Activated T-helper 1 cell treated with anti-CD3 and anti-CD28 coated beads, Interleukin-12 subunit alpha, Interleukin-12 subunit beta, Interleukin-2, Interleukin-4 antibody, amounts not matched to agents 30 ng/mL and 10 ng/mL and 1 ng/mL, durations not matched to agents 14 hours and 24 hours and 36 hours (primary cell): ENCODE measurements at places on chromosomes 6 and 20. TPM values are rescaled to one million over a fixed set of nuclear protein-coding genes. Genes with fewer than 3 reads are reported as not detected.
A peak's percentile ranks its signal among the peaks of the same experiment; 100 is the strongest.

DNA sequence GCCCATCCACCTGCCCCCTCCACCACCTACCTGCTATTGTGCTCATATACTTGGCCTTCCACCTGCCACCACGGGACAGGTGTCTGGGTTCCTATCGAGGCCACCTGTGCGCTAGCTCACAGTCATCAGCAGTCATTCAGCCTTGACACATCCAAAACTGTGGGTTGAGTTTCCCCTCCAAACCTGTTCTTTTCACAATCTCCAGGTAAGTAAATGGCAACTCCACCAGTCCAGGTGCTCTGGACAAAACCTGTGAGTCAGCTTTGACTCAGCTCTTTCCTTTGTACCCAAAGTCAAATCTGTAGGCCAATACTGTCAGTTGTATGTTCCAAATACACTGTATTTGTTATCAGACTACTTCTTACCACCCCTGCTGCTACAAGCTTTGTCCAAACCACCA, 52.6 kb downstream of the SPTLC3 start:
- DNase-seq: no peak

- DNase-seq: no peak
Observed at GRCh38 chr6:165268987-165269386, 40.4 kb downstream of the C6orf118 start.

DNA sequence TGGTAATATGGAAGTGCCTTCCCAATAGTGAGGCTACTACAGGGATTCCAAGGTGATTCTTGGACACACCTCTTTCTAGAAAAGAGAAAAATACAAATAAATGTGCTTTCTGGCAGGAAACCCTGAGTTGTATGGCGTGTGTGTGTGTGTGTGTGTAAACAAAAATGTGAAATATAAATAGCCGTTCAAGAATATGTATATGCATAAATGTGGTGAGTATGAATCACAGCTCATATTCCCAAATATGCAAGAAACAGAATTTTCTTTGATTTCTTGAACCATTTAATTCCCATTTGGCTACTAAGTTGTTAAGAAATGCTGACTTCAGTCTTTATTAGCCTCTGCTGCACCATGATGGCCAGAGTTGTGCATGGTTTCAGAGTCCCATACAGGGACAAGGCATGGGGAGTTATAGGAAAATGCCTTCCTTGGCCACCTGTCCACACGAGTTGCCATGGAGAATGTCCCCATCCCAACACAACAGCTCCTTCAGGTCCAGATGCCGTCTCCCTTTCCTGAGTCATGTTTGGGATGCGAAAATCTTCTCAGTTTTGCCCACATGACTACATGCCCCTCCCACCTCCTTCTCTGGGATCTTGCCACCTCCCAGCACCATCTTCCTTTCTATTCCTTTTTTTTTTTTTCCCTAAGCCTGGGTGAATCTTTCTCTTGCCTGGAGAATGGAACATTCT, 312.4 kb upstream of the ECI2 start:
- no peak for DNase-seq

DNA sequence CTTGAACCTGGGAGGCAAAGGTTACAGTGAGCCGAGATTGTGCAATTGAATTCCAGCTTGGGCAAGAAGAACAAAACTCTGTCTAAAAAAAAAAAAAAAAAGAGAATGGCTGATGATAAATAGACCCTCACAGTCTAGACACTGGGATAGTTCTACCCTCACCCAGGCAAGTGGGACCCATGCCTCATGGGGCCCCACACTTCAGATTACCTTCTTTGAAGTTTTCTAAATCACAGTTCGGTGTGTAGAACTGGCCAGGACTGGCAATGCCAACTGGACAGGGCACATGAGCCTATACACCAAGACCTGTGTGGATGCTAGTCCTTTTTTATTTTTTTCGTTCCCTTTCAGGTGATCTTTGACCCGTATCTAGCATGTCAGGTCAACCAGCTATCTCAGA, 24.3 kb upstream of the VIP start:
- DNase-seq: no peak

DNA sequence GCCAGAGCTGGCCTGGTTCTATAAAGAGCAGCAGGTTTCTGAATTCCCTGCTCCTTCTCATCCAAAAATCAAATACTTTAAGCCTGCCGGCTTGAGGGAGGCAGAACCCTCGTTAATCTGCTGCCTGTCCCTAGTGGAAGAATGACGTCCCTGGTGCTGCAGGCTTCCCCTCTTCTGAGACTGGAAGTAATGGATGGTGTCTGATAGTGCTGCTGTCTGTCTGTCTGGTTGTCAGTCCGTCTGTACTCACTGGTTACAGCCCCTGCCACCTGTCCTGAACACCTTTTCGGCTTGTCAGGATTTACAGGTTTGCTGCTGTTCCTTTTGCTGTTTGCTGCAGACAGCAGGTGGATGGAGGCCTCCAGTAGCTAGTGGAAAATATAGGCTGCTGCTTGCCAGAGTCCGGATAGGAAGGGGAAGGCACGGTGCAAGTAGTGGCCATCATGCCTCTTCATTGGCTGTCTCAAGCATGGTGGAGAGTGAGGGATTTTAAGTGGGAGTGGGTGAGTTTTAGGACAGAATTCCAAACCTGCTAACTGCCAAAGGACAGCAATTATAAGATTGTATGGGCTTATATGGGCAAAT, 2.5 kb downstream of the RIMS1 start:
- DNase-seq: no peak

The LRRN4 gene
- total RNA-seq: not detected in 2 replicates

- DNase-seq: no peak
Observed at GRCh38 chr20:50221501-50222308, 31.1 kb downstream of the CEBPB start.

The CFAP206 gene
- 0.20 TPM in 1 of 2 replicates, not detected in the other for total RNA-seq

The DNMT3B gene
- total RNA-seq: 0.75 and 0.93 TPM in 2 replicates

DNA sequence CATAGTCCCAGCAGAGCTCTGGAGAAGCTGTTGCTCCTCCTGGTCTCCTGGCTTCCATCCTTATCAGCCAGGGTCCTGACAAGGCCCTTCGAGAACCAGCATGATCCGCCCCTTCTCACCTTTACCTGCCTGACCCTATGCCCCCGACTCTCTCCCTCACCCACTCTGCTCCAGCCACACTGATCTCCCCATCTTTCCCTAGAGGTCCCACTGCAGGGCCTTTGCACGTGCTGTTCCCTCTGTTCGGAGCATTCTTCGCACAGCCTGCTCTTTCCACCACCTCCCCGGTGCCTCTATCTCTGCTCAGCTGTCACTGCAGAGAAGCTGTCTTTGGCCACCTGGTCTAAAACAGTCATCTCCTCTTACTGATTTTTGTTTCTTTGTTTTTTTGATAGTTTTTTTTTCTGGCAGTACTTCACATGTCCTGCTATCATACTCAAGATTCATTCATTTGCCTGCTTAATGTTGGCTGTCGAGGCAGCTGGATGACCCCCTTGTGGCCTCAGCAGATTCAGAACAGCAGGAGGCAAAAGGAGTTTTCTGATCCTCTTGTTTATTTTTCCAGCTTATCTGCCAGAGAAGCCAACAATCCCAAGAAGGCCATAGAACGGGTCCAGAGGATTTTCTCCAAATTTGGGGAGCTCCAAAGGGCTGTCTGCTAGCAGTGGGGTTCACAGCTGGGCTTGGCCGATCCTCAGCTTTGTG, 1.6 kb upstream of the PTGIS start:
- DNase-seq: no peak

- DNase-seq: no peak
Observed at GRCh38 chr6:6418421-6418820, 98.0 kb upstream of the F13A1 start.

DNA sequence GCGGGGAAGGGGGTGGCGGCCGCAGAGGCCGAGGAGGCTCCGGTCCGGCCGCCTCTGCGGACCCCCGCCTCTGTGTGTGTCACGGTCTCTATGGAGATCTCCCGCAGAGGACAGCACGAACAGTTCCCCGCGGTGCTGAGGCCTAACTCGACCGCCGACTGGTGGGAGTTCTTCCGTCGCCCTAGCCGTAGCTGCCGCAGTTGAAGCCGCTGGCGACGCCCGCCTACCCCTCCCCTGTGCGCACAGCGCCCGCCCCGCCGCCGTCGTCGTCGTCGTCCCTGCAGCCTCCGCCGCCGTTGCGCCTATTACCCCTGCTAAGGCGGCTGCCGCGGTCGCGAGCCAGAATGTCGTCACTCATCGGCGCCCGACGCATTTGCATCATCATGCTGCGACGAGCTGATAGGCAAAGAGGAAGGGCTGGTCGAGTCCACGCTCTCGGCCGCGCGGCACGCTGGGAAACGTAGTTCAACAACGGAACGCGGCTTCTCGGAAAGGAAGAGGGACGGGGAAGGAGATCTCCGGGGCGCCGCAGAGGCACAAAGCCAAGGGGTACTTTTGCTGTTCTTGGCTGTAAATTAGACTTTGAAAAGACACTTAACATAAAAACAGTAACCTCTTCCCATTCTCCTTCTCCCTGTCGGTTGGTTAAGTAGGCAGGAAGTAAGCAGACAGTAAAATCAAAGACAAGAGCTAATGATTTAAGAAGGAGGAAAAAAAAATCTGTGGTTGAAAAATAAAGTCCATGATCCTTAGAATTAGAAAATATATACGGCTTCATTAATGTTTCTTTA, at the start of gene NUP153:
Gene NUP153 (minus strand): TSS at position 346 of the 791 bp plus-strand sequence. CDS start 538 bp downstream, outside the sequence.
- DNase-seq: peak; percentile 100

DNA sequence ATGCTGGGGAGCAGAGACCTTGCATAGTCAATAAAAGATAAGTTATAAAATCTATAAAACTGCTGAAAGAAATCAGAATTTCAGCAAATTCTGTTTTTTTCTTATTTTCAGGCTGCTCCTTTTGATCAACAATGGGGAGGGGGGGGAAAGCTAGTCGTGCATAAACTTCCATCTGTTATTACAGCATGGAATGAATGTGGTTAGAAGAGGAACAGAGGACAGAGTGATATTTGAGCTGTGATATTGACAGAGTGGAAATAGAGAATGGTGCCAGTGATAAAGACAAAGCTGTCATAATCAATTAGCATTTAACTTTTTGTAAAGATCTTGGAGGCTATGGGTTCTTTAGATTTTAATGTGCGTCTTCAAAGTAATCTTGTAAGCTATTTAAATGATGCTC, 43.4 kb upstream of the QKI start:
- no peak for DNase-seq

DNA sequence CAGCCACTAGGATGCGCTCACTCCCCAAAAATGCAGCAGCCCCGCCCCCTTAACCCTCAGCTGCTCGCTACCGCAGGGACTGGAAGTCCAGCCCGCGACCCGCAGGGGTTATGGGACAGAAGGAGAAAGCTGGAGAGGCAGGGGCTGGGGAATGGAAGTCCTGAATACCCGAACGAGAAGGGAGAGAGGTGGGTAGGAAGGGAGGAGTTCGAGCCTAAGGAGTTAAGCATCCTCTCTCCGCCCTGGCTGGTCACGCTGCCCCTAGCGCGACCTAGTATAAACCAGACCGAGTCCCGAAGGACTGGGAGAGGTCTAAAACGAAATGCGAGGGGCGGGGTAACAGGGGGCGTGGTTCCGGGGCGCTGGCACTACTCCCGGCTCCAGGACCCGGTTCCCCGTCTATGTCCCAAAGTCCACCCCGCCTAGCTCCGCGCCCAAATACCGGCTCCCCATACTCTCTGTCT, 448 bp upstream of the DDAH2 start:
- peak; percentile 68 for DNase-seq

The CLPSL2 gene
- not detected in 2 replicates for total RNA-seq

The RIN2 gene
- not detected in 2 replicates for total RNA-seq

- no peak for DNase-seq
Observed at GRCh38 chr6:70790483-70791224, 123.0 kb downstream of the SMAP1 start.

DNA sequence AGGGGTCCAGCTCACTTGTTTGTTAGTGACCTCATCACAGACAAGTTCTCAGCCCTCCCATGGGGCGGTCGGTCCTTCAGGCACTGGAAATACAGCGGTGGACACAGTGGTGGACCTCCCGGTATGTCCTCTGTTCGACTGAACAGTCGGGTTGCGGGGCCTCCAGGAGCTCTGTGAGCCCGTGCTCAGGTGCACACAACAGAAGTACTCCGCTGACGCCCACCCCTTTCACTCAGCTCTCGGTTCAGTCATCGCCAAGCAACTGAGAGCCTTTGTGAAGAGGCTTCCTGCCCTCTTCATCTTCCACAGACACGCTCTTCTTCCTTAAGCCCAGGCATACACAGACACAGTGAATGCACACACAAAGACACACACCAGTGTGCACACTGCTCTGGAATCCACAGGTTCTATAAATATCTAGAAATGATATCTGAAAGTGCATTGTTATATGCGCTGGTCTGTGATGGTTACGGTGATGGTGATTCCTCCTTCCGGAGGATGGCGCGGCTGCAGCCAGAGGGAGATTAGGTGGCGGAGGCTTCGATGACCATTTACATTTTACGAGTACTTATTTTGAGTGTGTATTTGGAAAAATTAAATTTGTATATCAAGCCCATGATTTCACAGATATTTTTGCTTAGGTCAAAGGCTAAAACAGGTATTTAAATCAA, 46.8 kb upstream of the BHLHE23 start:
- no peak for DNase-seq

The XKR7 gene
- not detected in 2 replicates for total RNA-seq

The GSTA1 gene
- total RNA-seq: not detected in 2 replicates

GRCh38 chr6:89564752-89565427, 73.7 kb downstream of the LYRM2 start:
- DNase-seq: no peak

DNA sequence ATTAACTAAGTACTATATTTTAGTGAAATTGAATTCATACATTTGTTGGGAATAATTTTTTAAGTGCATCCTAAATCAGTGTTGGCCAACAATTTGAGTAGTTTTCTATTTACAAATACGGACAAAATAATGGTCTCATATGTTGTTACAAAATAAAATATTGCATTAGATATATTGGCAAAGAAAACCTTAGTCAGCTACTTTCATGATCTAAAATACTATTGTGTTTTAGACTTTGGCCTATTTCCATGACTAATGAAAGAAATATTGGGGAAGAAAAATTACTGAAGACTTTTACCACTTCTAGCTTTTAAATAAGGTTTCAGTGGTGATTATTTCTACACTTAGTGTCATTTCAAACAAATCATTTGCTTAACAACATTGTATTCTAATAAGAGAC, 498.0 kb downstream of the KHDRBS2 start:
- DNase-seq: no peak

- no peak for DNase-seq
Observed at GRCh38 chr6:109358204-109358603, 24.1 kb downstream of the CD164 start.

GRCh38 chr6:152478377-152479010, 158.7 kb downstream of the SYNE1 start:
- no peak for DNase-seq

- no peak for DNase-seq
Observed at GRCh38 chr6:113276601-113277000, 580.5 kb upstream of the MARCKS start.

DNA sequence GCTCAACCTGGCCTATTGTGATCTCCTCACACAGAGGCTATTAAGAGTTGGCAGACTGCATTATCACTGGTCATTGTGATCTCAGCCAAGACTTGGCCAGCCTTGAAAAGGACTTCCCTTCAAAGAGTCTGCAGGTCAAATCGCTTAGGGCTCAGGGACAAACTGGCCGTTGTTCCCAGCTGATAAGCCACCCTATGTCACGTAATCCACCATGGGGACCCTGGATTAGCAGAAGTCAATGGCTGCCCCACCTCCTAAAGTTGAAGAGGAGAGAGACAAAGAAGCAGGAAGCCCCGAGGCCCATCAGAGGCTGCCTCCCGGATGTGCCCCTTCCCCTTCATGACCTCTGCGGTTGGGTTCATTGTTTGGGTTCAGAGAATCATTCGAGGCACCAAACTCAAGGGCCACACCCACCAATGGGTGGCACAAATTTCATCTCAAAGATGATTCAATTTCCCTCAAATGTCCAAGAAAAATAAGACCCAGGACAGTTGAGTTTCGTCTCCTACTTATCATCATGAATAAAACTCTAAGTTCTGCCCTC, 56.6 kb downstream of the BPIFB1 start:
- no peak for DNase-seq

- DNase-seq: peak; percentile 47
Observed at GRCh38 chr20:50569864-50570836, 60.0 kb downstream of the PTPN1 start.
